ENCODE measurements at places on chromosomes 5 and 9.
A peak's percentile ranks its signal among the peaks of the same experiment; 100 is the strongest.

GRCh38 chr5:176364765-176365350, 429 bp upstream of the ARL10 start:
- peak overlapping the region; percentile 79 for H3K27ac ChIP-seq
- H3K27me3 ChIP-seq: no peaks in the 10 kb centered on the region
- H3K4me3 ChIP-seq: peak overlapping the region; percentile 88
- H3K36me3 ChIP-seq: peaks cover 22% of the 10 kb centered on the region

DNA sequence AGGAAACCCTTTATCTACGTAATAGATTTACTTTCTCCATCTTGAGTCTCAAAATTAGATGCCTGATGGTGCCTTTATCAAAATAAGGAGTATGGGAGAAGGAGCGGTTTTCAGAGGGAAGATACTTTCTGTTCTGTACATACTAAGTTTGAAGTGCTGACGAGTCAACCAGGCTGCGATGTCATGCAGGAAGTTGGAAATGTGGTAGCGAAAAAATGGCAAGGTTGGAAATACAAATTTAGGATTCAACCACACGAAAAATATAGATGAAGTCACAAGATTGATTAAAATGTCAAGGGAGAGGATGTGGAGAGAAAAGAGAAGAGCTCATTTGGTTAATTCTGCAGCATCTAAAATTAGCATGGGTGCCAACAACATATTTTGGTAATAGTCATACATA, 129.5 kb downstream of the FOXD1 start:
- H3K4me3 ChIP-seq: no peak overlapping the region
- H3K27me3 ChIP-seq: peaks cover 39% of the 10 kb centered on the region
- no peak for DNase-seq
- H3K27ac ChIP-seq: no peak overlapping the region

- H3K27ac ChIP-seq: no peak overlapping the region
- H3K4me1 ChIP-seq: peaks cover 5% of the 10 kb centered on the region
- no peak for DNase-seq
Measured at GRCh38 chr5:10475931-10476676, 34.4 kb downstream of the ROPN1L start.

- peaks cover 26% of the 10 kb centered on the region for H3K4me1 ChIP-seq
- H3K27me3 ChIP-seq: peaks cover 7% of the 10 kb centered on the region
- H3K27ac ChIP-seq: peak overlapping the region; percentile 65
- no peaks in the 10 kb centered on the region for H3K36me3 ChIP-seq
- DNase-seq: no peak
- H3K4me3 ChIP-seq: no peak overlapping the region
Measured at GRCh38 chr9:113504725-113505590, 41.4 kb downstream of the RGS3 start.

- H3K4me3 ChIP-seq: no peak overlapping the region
- H3K36me3 ChIP-seq: no peaks in the 10 kb centered on the region
- H3K4me1 ChIP-seq: no peaks in the 10 kb centered on the region
- DNase-seq: no peak
- no peak overlapping the region for H3K27ac ChIP-seq
Measured at GRCh38 chr9:16425562-16426231, 444.8 kb downstream of the BNC2 start.

GRCh38 chr9:35526087-35526801, 36.3 kb downstream of the RUSC2 start:
- peaks cover 9% of the 10 kb centered on the region for H3K4me1 ChIP-seq
- no peak for DNase-seq
- no peak overlapping the region for H3K4me3 ChIP-seq
- no peaks in the 10 kb centered on the region for H3K27me3 ChIP-seq
- no peaks in the 10 kb centered on the region for H3K36me3 ChIP-seq
- no peak overlapping the region for H3K27ac ChIP-seq

DNA sequence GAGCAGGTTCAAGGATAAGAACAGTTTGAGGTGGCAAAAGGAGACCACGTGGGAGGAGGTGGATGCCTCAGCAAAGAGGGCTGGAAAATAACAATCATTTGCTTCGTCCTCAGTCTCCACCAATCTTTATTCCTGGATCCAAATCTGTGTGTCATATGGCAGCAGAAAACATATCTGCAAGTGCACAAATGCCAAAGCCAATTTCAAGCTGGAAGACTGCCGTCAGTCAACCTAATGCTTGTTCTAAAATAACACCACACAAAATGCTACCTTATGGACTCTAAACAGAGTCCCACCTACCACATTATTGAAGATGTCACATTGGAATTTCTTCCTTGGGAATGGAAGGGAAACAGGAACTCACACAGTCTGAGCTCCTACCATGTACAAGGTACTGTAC, 129.1 kb downstream of the CDK5RAP2 start:
- no peak overlapping the region for H3K27ac ChIP-seq
- peaks cover 70% of the 10 kb centered on the region for H3K36me3 ChIP-seq

- H3K27ac ChIP-seq: no peak overlapping the region
- H3K36me3 ChIP-seq: no peaks in the 10 kb centered on the region
- no peaks in the 10 kb centered on the region for H3K27me3 ChIP-seq
- H3K4me1 ChIP-seq: no peaks in the 10 kb centered on the region
- no peak overlapping the region for H3K4me3 ChIP-seq
Measured at GRCh38 chr5:143837306-143837848, 25.4 kb downstream of the HMHB1 start.

DNA sequence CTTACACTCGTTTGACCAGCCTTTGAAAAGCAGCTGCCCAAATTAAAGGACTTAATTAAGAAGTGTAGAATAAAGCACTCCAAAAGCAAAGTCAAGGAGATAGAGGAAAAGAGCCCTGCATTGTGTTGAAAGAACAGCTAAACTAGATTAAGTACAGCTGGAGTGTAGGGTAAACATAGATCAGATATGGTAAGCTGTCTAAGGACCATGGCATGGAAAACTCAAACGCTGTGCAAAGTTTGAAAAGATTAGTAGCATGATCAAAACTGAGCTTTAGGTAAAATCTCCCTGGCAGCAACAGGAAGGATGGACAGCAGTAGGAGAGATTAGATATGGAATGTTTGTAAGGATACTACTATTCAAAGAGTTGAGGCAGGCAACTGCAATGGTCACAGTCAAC, 55.4 kb downstream of the BNC2 start:
- H3K4me3 ChIP-seq: no peak overlapping the region
- H3K4me1 ChIP-seq: no peaks in the 10 kb centered on the region
- no peaks in the 10 kb centered on the region for H3K27me3 ChIP-seq
- no peak overlapping the region for H3K27ac ChIP-seq
- H3K36me3 ChIP-seq: no peaks in the 10 kb centered on the region
- DNase-seq: no peak

GRCh38 chr5:116445311-116445710, 129.3 kb downstream of the SEMA6A start:
- peaks cover 39% of the 10 kb centered on the region for H3K36me3 ChIP-seq
- no peak overlapping the region for H3K4me3 ChIP-seq
- H3K4me1 ChIP-seq: peaks cover 6% of the 10 kb centered on the region
- H3K27ac ChIP-seq: no peak overlapping the region

DNA sequence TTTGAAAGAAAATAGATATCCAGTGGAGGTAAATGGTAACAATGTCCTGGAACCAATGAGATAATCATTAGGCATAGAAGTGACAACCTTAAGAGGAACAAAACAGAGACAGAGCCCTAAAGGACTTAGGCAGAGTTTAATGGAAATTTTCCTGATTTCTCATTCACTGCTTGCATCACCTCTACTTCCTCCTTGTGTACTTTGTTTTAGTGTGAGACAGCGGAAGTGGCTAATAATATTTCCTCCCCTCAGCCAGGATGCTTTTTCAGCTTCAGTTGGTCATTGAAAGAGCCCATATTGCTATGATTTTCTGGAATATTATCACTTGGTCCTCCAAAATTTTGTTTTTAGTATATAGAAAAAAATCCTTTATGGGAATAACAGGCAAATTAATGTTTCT, 153.4 kb upstream of the MPDZ start:
- no peaks in the 10 kb centered on the region for H3K4me1 ChIP-seq
- no peaks in the 10 kb centered on the region for H3K36me3 ChIP-seq
- H3K27ac ChIP-seq: no peak overlapping the region
- no peaks in the 10 kb centered on the region for H3K27me3 ChIP-seq
- no peak for DNase-seq
- no peak overlapping the region for H3K4me3 ChIP-seq

DNA sequence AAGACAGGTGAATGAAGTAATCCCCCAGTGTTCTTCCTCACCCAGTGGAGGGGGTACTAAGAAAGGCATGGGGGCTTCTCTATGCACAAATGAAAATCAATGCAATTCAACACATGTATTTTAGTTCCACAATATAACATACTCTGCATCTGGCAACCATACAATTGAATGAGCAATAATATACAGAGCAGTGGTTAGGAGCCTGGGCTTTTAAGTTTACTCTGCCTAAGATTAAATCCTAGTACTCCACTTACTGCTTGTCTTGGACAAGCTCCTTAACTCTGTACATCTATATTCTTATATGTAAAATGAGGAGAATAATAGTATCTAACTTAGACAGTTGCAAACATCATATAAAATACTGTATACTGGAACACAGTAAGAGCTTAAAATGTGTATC, 195.4 kb upstream of the TRIM32 start:
- no peaks in the 10 kb centered on the region for H3K36me3 ChIP-seq
- H3K27ac ChIP-seq: no peak overlapping the region
- no peaks in the 10 kb centered on the region for H3K27me3 ChIP-seq
- DNase-seq: no peak
- no peaks in the 10 kb centered on the region for H3K4me1 ChIP-seq
- no peak overlapping the region for H3K4me3 ChIP-seq

DNA sequence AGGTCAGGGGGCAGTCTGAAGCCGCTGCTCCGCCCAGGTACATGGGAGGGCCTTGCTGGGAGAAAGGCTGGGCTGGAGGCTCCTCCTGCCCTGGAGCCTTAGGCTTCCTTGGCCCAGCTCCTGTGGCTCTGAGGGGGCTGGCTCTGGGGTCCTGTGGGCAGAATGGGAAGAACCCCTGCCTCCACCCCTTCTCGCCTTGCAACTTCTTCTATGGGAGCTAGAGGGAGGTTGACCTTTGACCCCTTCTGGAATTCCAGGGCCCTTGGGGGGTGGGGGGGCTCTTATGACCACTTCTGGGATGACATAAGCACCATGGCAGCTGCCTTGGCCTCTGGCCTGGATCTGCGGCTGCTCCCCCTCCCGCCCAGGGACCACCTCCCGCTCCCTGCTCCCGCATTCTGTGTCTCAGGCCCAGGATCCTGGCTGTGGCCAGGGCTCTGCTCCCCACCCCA, 32.2 kb downstream of the IER5L start:
- H3K27me3 ChIP-seq: no peaks in the 10 kb centered on the region
- peaks cover 34% of the 10 kb centered on the region for H3K4me1 ChIP-seq
- peaks cover 45% of the 10 kb centered on the region for H3K36me3 ChIP-seq
- H3K27ac ChIP-seq: peak overlapping the region; percentile 42

DNA sequence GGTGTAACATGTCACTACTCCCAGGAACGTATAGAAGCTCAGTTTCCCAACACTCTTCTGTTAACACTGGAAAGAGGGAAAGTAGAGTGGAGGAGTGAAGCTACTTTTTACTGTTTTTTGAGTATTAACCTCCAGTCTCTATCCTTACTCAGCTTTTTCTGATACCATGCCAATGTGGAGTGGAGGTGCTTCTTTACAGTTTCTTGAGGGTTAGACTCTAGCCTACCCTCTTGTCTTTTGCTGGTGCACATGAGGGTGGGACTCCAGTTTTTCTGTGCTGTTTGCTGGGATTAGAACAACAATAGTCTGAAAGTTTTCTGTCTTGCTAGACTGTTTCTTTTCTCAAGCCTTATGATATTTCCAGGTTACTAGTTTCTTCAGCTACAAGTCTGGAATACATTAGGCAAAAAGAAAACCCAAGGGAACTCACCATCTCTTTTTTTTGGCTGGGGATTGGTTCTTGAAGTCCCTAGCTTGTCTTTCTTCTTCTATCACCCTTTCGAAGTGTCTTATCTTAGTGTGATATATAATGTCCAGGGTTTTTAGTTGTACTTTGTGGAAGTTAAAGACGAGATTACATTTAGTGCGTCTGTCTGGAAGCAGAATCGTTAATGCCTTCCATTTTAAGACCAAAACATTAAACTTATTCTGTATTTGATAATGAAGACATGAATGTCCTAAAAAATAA, 35.9 kb downstream of the PRR16 start:
- no peak overlapping the region for H3K4me3 ChIP-seq
- no peaks in the 10 kb centered on the region for H3K4me1 ChIP-seq
- no peaks in the 10 kb centered on the region for H3K36me3 ChIP-seq
- H3K27me3 ChIP-seq: no peaks in the 10 kb centered on the region
- no peak overlapping the region for H3K27ac ChIP-seq

DNA sequence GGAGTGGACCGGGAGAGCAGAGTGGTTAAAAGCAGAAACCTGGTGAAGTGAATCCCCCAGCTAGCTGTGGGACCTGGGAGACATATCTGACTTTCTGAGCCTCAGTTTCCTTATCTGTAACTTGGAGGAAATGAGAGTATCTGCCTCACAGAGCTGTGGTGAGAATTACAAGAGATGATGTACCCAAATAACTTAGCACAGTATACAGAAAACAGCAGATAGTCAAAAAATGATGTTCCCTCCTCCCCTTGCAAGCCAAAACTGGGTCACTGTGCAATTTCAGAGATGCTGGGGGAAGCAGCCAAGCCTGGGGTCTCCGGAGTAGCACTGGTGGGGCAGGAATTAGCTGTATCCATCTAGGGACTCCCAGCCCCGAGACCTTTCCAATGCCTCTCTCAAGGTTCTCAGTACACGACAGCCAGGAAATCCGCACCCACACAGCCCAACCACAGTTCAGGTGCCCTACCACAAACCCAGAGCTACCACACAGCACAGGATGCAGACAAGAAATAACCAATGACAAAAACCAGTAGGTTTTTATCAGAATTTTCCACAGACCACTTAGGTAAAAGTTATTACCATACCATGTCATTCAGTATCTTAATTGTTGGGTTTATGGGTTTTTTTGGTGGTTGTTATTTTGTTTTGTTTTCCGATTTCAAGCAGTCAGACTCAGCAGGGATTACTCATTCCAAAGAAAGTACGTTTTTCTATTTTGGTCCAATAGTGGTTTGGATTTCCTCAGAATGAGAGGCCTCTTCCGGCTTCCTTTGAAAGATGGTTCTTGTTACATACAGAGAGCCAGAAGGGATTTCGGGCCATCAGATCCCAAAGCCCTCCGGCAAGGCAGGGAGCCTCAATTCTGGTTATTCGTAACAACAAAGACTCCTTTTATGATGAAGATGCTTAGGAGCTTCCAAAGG, 4.9 kb upstream of the HRH2 start:
- H3K27me3 ChIP-seq: peaks cover 38% of the 10 kb centered on the region
- H3K27ac ChIP-seq: no peak overlapping the region
- no peak for DNase-seq
- no peak overlapping the region for H3K4me3 ChIP-seq

- peaks cover 28% of the 10 kb centered on the region for H3K4me1 ChIP-seq
- no peak for DNase-seq
- no peak overlapping the region for H3K4me3 ChIP-seq
- H3K27me3 ChIP-seq: no peaks in the 10 kb centered on the region
- no peaks in the 10 kb centered on the region for H3K36me3 ChIP-seq
Measured at GRCh38 chr9:99345942-99346341, 123.9 kb downstream of the SEC61B start.

Data from stimulated activated naive B cell treated with anti-CD40 and anti-IgM and Interleukin-4, amounts not matched to agents 10 μg/mL and 1 μg/mL and 100 μg/mL, for 72 hours (primary cell).